ENCODE measurements at places on chromosomes 4 and X. TPM values are rescaled to one million over a fixed set of nuclear protein-coding genes. Genes with fewer than 3 reads are reported as not detected.

- DNase-seq: no peak
Observed at GRCh38 chr4:171334549-171334948, 478.7 kb upstream of the GALNTL6 start.

Gene APELA
- total RNA-seq: not detected

- DNase-seq: no peak
Observed at GRCh38 chr4:184590196-184590595, 59.1 kb downstream of the CASP3 start.

Gene SPIN2B
- 7.5 TPM for total RNA-seq

- no peak for DNase-seq
Observed at GRCh38 chr4:157023941-157024340, 52.0 kb upstream of the GLRB start.

- DNase-seq: no peak
Observed at GRCh38 chr4:172654457-172654856, 514.2 kb upstream of the GALNT7 start.

GRCh38 chr4:41912546-41912945, 22.7 kb upstream of the TMEM33 start:
- no peak for DNase-seq

DNA sequence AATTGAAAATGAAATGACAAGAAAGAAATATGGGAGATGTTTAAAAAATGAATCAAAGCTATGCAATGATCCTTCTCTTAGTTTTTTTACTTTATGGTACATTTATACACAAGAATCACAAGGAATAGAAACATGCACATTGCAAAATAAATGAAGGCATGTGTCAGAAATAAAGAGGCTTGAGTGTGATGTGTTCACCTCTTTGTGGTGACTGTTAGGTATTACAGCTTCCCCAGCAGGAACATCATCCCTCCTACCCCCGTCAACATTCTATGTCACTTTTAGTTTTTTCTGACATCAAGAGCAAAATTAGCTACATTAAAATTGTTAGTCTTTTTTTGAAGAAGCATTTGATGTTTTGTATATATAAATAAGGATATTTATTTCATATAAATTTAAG, 214.8 kb downstream of the SLC4A4 start:
- no peak for DNase-seq

- no peak for DNase-seq
Observed at GRCh38 chrX:98897191-98897590, 1512.9 kb downstream of the PCDH19 start.

DNA sequence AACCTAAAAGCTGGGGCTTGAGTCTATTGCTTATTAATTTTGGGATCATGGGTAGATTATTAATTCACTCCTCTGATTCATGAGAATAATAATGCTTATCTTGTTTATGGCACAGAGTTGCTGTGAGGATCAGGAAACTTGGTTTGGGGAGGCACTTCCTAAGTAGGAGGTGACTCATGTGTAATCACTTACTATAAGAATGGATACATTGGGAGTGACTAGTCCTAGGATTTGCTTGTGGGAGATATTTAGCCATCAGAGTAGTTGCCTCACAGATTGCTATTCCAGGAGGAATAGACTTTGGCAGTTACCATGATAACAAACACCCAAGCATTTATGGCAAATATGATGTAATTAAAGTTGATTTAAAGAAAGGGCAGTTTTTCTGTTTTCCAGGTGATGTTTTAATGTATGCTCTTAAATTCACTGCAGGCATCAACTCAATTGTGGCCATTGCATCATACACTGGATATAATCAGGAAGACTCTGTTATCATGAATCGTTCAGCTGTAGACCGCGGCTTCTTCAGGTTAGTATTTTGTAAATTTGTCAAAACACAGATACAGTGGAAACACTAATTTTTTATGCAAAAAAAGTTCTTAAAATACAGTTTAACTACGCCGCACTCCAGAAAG, 41.9 kb downstream of the POLR2B start:
- DNase-seq: no peak

DNA sequence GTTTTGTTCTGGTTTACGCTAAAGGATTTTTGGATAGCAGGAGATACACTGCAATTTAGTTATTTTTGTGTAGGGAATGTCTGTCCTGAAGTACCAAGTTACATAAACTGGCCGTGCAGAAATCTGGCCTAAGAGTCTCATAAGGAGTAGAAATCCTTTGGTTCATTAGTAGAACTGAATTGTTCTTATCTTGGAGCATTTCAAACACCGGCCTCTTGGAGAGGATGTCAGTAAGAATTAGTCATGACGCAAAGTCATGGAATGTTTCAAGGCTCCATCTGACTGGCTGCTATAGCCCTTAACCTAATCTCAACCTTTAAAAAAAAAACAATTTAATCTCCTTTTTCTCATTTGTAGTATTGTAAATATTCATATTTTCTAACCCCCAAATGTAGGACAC, 15.2 kb downstream of the PDLIM3 start:
- DNase-seq: no peak

- DNase-seq: peak; percentile 51
Observed at GRCh38 chr4:42151568-42152506, 618 bp downstream of the BEND4 start.

Gene TENM3
- 6.4 TPM for total RNA-seq

DNA sequence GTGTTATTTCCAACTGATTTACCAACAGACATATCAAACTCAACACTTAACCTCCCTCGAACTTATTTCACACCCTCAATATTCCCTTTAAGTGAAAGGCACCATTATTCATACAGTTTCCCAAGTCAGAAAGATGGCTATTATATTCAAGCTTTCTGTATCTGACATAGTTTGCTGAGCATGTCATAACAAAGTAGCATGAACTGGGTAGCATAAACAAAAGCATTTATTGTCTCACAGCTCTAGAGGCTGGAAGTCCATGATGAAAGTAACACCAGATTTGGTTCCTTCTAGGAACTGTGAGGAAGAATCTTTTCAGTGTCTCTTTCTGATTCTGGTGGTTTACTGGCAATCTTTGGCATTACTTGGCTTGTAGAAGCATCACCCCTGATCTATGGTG, 1388.6 kb downstream of the TECRL start:
- no peak for DNase-seq

Gene ASB12
- total RNA-seq: 1.4 TPM

GRCh38 chr4:152090543-152090942, 329.7 kb upstream of the GATB start:
- DNase-seq: no peak

DNA sequence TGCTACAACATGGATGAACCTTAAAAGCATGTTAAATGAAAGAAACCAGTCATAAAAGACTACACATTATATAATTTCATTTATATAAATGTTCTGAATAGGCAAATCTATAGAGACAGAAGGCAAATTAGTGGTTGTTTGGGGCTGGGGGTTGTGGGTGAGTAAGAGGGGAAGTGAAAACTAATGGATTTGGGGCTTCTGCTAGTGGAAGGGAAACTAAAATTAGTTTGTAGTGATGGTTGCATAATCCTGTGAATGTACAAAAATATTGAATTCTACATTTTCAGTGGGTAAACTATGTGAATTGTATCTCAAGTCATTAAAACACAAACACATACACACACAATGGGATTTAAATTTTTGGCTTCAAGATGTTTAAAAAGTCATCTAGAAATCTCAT, 25.4 kb upstream of the LIMCH1 start:
- DNase-seq: no peak

GRCh38 chr4:74228691-74229640, 71.0 kb downstream of the MTHFD2L start:
- peak; percentile 72 for DNase-seq

DNA sequence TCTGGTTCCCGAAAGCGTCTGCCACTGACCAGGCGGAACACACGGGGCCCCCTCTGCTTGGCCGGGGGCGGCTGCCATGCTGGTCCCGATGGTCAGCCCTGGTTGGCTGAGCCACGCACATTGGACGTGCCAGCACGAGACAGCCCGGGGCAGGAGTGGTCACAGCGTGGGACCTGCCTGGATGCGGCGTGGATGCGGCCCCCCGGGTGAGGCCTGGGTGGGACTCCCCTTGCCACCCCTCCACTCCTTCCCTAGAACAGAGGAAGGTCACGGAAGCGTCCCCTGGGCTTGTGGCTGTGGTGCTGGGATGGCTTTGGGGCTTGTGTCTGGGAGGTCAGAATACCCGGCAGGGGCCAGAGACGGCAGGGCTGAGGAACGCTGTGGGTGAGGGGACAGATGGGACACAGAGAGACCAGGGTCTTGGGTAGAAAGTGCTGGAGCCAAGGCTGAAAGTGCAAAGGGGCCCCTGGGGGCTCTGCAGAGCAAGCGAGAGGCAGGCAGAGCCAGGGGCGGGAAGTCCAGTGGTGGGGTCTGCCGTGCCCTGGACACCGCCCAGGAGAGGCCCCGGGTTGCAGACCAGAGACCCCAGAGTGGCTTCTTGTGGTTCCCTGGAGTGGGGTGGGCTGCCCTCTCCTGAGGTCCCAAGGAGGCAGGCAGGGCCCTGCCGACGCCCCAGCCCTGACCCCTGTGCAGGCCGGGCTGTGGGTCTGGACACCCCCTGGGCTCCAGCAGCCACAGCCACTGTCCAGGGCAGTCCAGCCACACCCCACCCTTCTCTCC, 8.6 kb upstream of the CPLX1 start:
- DNase-seq: no peak

DNA sequence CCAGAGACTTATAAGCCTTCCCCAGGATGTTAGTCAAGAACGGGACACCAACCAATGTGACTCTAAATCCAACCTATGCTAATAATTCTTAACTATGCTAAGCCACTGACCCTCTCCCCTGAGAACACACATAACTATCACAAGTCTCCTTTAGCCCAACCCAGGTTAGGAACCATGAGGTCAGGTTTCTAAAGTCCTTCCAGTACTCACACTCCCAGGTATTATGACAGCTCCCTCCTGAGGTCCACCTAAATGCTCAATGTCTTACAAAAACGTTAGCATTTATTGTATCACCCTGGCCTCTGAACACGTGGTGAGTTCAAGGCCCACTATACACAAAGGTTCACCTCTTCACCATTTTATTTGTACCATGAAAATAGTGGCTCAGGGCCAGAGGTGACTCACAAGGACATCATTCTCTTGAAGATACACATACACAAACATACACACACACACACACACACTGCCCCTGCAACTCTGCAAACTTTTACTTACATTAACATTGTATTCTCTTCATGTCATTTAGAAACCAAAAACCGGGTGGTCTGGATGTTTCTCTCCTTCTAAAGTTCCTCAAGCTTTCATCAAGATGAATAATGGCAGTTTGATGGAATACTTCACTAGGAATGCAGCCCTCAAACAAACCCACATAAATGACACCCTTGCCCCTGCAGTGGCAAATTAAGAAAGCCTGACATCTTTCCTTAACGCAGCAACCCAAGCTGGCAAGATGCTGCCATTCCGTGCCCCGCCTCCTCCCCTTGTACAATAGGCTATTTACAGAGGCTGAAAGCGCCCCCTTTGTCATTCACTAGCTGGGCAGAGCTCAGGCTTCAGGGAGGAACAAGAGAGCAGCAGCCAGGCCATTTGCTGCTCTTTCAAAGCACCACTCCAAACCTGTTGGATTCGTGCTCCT, 17.7 kb downstream of the ACSL1 start:
- DNase-seq: no peak

GRCh38 chrX:9482408-9482807, 17.6 kb downstream of the TBL1X start:
- no peak for DNase-seq

DNA sequence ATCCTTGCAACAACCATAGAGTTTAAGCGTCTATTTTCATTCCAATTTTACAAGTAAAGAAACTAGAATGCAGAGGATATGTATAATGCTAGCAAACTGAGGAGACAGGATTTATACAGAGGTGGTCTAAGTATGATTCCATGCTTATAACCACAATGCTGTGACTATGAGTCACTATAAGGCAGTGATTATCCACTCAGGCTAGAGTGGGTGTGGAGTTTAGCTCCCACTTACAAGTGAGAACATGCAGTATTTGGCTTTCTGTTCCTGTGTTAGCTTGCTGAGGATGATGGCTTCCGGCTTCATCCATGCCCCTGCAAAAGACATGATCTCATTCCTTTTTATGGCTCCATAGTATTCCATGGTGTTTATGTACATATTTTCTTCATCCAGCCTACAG, 41.6 kb upstream of the EDA2R start:
- DNase-seq: no peak

DNA sequence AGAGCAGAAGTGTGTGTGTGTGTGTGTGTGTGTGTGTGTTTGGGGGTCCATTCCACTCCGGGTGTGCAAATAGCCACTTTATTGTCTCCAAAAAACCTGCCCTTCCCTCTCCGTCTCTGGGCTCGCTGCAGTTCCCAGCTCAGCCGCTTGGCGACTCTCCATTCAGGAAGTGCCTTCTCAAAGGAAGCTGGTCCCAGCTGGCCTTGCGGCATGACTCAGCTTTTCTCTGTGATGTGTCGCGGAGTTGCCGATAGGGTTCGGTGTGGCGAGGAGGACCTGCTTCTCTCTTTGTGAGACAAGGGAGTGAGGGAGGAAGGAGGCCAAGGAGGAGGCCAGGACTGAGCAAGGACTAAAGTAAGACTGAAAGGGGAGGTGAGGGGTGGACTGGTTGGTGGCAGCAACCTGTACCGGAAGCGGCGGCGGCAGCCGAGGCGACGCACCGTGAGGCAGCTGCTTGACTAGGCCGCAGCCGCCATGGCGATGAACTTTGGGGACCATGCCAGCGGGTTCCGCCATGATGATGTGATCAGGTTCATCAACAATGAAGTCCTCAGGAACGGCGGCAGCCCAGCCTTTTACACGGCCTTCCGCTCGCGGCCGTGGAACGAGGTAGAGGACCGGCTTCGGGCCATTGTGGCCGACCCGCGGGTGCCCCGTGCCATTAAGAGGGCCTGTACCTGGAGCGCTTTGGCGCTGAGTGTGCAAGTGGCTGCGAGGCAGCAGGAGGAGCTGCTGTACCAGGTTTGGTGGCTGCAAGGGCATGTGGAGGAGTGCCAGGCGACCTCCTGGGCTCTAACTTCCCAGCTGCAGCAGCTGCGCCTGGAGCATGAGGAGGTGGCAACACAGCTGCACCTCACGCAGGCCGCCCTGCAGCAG, at the start of gene TEX13C:
TSS of gene TEX13C (plus strand) at position 226 of the 876 bp plus-strand sequence. CDS start at position 475, 249 bp downstream.
- no peak for DNase-seq

Gene PPP3CA
- total RNA-seq: 16.9 TPM

Gene SSX1
- not detected for total RNA-seq

DNA sequence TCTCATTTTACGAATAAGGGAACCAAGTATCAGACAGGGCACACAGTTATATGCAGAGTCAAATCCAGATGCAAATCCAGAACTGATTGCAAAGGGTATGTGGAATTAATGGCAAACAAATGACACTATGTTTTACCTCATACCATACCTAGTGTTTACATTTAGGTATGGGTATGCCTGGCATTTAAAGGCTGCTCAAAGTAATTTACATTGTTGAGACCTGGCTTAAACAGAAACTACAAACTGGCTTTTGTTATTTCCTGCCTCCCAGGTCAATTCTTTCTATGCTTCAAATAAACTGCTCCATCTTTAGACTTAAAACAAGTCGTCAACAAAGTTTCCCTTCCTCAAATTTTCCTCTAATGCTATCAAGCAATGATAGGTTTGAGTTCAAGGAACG, 33.7 kb downstream of the ANKRD17 start:
- no peak for DNase-seq

Gene SH3D19
- total RNA-seq: 109 TPM

DNA sequence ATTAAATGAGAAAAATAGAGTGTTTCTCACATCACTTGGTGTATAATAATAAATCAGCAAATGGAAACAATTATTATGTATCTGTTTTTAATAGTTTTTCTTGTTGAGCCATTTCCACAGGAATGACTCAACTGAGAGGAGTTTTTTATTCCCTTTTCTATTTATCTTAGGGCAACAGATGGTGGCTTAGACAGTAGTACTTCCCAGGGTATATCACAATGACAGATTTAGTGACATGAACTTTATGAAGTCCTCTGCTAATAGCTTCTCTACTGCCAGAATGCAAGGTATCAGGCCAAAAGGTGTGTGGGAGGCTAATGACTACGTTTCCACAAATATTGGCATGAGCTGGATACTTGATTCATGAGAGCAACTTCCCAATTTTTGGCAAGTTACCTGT, 126.7 kb downstream of the HTR2C start:
- DNase-seq: no peak

Gene FHDC1
- 0.37 TPM for total RNA-seq
